Activated naive CD4-positive, alpha-beta T cell (primary cell): ENCODE measurements at places on chromosomes 6 and 20.

- DNase-seq: no peak
Measured at GRCh38 chr20:38344107-38344701, 2.1 kb upstream of the LBP start.

GRCh38 chr6:5486214-5486613 lies 224.9 kb downstream of the FARS2 start:
- no peak for DNase-seq

DNA sequence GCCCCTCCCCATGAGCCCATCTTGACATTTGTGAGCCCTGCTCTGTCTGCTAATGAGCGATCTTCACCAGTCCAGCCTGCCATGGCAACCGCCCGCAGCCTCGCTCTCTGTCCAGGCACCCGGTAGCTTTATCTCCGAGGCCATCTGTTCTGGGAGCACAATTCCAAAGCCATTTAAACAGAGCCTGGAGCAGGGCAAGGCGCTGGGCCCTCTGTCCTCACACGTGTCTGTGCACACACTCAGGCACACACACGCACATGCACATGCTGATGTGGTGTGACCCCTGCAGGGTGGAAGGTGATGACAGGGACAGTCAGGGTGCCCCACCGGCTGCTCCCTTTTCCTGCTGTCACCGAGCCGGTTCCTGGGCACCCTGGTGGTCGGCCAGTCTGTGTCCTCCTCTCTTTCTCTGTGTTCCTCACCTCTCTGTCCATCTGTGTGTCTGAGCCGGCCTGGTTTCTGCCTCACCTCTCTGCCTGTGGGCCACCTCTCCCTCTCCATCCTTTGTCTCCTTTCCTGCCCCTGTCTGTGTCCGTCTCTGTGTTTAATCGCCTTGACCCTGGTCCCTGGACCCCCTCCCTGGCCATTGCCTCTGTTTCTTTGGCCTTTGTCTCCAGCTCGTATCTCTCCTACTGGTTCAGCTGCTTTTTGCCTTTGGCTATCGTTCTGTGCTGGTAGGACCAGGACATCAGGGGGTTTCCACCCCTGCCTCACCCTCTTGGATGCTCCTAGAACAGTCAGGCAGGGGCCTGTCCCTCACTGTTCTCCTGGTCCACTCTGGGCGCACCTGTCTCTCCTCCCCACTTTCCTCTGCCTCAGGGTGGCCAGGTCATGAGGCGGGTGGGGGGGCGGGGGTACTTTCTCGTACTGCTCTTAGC lies 8.8 kb upstream of the MYT1 start:
- no peak for DNase-seq

GRCh38 chr6:38245295-38245694 lies 394.4 kb downstream of the BTBD9 start:
- no peak for DNase-seq

- DNase-seq: no peak
Measured at GRCh38 chr6:10081957-10082356, 332.9 kb downstream of the TFAP2A start.

- DNase-seq: no peak
Measured at GRCh38 chr20:62308102-62308822, 5.5 kb downstream of the ADRM1 start.

- DNase-seq: no peak
Measured at GRCh38 chr6:79864001-79864400, 83.4 kb downstream of the ELOVL4 start.

GRCh38 chr6:37126961-37127616 lies 42.9 kb upstream of the PIM1 start:
- no peak for DNase-seq
